Fibroblast of the aortic adventitia (primary cell): ENCODE measurements at places on chromosomes 2 and 18. TPM values are rescaled to one million over a fixed set of nuclear protein-coding genes. Genes with fewer than 3 reads are reported as not detected.

The TMEM18 gene
- 24.1 and 122 TPM in 2 replicates for total RNA-seq

The TSHZ1 gene
- total RNA-seq: 5.2 and 7.9 TPM in 2 replicates

The CNGA3 gene
- total RNA-seq: 0.18 TPM in 1 of 2 replicates, not detected in the other

The COX5B gene
- total RNA-seq: 83.4 and 198 TPM in 2 replicates

The ALPI gene
- total RNA-seq: not detected in 2 replicates

The CCDC148 gene
- total RNA-seq: 0.72 and 9.1 TPM in 2 replicates

The DRC1 gene
- total RNA-seq: not detected in 2 replicates

The CYRIA gene
- 0.54 and 5.6 TPM in 2 replicates for total RNA-seq

The ANO7 gene
- total RNA-seq: 1.1 and 1.7 TPM in 2 replicates

The GKN1 gene
- total RNA-seq: not detected in 2 replicates

The SPP2 gene
- total RNA-seq: 0.36 TPM in 1 of 2 replicates, not detected in the other

The IL1RL1 gene
- 4.9 and 8.2 TPM in 2 replicates for total RNA-seq

The RBM43 gene
- total RNA-seq: 11.9 and 14.3 TPM in 2 replicates

The CMPK2 gene
- total RNA-seq: 1.9 and 11.0 TPM in 2 replicates

The SP110 gene
- 21.0 and 46.0 TPM in 2 replicates for total RNA-seq

The QPCT gene
- total RNA-seq: 1.7 and 8.3 TPM in 2 replicates

The TSPYL6 gene
- 0.25 TPM in 1 of 2 replicates, not detected in the other for total RNA-seq

The CFAP65 gene
- not detected in 2 replicates for total RNA-seq

The INHBB gene
- total RNA-seq: not detected in 2 replicates
